Activated CD8-positive, alpha-beta memory T cell treated with anti-CD3 and anti-CD28 coated beads for 1 hour (primary cell): ENCODE measurements at places on chromosomes 7 and 10.

DNA sequence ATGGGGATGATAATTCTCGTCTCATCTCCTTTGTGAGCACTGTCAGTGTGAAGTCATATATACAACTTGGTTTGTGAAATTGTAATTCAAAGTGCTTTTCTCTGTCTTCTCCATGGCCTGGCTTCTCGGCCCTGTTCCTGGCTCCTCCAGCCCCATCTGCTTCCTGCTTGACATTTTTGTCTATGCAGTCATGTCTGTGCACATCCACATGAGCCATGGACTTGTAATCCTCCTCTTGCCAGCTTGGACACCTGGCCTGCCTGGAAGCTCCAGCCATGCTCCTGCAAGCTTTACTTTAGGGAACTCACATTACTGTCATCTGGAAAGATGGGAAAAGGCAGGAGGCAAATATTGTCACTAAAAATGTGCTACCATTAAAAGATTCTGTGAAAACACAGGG is 576.0 kb upstream of the DPP6 start:
- DNase-seq: no peak

GRCh38 chr7:155769701-155770100 is 42.6 kb downstream of the SHH start:
- no peak for DNase-seq

- DNase-seq: no peak
Observed at GRCh38 chr7:90897961-90898469, 301.9 kb downstream of the CDK14 start.

DNA sequence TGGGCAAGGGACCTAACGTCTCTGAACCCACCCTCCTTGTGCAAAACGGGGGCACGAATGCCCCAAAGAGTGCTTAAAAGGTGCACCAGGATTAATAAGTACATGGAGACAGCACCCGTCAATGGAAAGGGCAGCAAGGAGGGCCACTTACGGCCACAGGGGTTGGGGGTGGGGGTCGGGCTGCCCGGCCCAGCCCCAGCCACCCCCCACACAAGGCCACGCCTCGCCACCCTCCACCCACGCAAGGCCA is 213.4 kb downstream of the MAD1L1 start:
- no peak for DNase-seq

- no peak for DNase-seq
Observed at GRCh38 chr7:143988976-143989745, 11.0 kb upstream of the OR6B1 start.

DNA sequence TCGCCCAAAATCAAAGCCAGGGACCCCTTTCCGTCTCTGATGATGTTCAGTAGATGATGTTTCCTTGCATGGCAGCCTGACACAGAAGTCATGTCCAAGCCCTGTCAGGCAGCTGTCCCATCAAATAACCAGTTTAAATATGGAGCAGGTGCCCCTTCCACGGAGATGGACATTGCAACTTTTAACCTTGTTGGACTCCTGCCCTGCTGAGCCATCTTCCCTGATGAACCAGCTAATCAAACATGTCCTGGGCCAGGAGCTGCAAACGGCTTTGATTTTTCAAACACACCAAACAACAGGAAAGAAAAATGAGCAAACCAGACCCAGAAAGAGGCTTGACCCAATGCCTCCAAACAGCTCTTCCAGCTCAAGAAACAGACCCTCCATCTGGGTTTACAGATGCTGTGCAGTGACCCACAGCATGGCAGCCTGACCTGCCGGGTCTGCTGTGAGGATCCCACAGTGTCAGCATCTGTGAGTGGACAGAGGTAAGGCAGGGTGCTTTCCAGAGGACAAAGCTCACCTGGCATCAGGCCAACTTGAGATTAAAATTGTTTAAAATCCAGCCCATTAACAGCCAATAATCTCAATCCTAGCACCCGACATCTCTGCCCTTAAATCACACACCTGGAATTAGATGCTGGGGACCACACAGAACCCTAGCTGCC is 372.6 kb downstream of the GRID1 start:
- DNase-seq: no peak

DNA sequence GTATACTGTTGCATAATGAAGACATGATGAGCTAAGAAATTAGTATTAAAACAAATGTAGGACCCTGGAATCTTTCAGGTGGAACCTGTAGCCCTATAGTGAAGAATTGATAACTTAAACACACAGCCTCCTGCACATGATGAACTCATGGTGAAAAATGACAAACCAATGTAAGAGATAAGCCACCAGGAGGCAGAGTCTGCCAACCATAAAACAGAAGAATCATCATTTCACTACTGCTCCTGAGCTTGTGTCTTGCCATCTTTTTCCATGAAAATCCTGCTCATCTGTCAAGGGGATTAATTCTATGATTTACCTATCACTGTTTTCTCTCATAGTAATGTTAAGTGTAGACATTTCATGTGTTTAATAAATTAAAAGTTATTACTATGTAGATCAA is 363.9 kb downstream of the MALRD1 start:
- DNase-seq: no peak

- DNase-seq: no peak
Observed at GRCh38 chr10:23095966-23096801, 805 bp downstream of the MSRB2 start.

DNA sequence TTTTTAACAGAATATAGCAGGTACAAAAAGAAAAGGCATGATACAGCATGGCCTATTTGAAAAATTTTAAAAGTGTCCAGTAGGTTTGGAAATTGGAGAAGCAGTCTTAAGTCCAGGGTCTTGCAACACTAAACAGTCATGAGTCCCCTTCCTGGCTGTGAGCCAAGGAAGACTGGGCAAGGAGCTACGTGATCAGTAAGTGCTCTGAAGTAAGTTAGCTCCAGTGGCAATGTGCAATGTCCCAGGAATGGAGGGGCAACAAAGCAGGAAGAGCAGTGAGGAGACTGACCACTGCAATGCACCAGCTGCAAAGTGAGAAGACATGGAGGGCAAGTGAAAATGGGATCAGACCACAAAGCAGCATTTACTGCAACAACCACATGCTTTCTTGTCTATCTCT is 72.9 kb upstream of the GRID1 start:
- DNase-seq: no peak

DNA sequence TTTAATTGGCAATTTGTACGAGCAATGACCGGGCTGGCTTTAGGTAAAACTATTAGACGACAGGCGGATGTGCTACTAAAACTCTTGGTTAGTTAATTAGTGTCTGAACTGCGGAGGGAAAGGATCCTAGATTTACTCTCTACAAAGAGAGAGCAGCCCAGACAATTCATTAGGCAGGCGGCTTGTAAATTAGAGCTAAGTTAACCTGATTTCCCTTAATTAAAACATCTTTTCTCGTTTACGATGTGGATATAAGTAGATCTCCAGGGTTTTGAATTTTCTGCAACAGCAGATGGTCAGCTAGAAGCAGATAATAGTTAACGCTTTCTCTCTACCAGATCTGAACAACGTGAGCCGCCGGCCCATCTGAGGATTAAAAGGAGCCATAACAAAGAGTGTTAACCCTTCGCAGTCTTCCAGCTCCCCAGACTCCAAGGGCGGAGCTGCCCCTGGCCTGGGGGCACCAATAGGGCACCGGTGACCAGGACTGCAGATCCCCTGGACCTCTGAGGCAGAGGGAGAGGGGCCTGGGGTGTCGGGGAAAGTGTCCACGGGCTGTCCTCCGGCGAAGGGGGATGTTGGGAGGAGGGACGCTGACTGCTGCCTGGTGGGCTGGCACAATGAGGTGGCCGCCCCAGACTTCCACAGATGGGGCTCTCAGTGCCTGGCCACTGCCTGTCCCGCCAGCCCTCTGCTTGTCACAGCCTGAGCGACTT is 6.3 kb upstream of the UNCX start:
- DNase-seq: no peak

GRCh38 chr7:114107522-114107921 is 188.7 kb upstream of the PPP1R3A start:
- no peak for DNase-seq

DNA sequence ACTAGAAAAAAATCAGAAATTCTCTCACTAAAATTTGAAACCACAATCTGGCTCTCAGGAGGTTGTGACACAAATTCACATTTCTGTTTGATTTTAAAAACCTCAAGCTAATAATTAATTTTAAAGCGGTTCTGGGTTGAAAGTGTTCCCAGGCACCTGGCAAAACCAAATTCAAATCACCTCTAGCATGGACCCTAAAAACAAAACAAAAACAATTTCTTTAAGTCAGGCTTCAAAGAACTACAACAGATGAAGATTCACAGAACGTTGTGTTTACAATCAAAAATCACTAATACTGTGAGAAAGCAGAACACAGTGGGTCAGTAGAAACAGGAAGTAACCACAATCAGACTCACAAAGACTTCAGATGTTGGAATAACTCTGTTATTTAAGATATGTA is 7.2 kb upstream of the RELN start:
- no peak for DNase-seq

GRCh38 chr10:123896246-123896927 is 4.8 kb upstream of the CPXM2 start:
- no peak for DNase-seq

GRCh38 chr7:55510621-55511020 is 61.7 kb downstream of the VOPP1 start:
- DNase-seq: no peak

DNA sequence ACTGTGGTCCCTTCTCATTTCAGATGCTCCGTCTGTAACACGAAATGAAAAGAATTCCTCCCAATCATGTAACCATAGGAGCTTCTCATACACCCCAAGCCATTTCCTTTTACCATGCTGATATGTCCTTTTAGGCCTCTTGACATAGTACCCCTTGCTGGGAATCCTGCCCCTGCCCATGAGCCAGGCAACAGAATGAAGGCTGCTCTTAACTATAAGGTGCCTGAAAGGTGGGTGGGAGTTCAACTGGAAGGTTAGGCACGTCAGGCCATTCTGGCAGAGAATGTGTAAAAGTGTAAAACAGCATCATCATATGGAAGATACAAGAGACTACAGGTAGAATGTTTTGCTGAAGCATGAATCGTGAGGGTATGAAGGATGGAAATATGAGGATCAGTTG is 22.5 kb downstream of the IL2RA start:
- no peak for DNase-seq

GRCh38 chr7:29626730-29627129 is 63.1 kb downstream of the PRR15 start:
- no peak for DNase-seq

DNA sequence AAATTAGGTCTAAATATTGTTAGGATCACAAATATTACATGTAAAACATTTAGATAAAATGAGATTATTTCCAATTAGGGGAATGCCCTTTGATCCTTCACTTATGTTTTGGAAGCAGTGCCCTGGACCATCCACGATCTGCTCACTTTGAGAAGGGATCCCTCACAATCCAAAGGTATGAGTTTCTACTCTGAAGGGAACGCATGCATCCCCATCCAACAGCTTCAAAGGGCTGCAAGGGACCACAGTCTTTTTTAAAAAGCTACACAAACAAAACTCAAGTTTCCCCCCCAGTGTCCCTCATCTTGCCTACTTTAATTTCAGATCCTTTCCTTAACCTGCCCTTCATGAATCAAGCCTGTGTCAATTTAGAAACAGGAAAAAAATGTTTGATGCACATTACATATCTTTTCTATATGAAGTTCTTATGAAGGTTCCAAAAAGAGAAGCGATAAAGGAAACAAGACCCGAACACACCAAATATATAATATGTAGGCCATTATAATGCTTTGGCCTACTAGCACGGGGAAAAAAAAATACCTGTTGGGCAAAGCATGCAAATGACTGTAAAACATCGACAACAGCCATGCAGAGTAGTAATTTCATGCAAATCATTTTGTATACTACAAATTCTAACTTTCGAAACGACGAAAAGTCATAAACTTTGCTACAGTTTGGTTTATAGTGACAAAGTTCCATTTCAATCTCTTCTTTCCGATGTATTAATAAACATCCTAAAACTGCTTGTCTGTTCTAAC is 2.0 kb downstream of the EIF3A start:
- DNase-seq: no peak
